Smooth muscle cell of the pulmonary artery (primary cell): ENCODE measurements at places on chromosomes 5 and 9. TPM values are rescaled to one million over a fixed set of nuclear protein-coding genes. Genes with fewer than 3 reads are reported as not detected.

Gene BHMT2
- 3.1 and 6.4 TPM in 2 replicates for total RNA-seq

Gene TLE1
- 31.7 and 34.3 TPM in 2 replicates for total RNA-seq

Gene CCDC187
- total RNA-seq: under 0.01 and 0.07 TPM in 2 replicates

Gene TRIM7
- total RNA-seq: 1.2 and 3.2 TPM in 2 replicates

Gene SPATA31A5
- total RNA-seq: not detected in 2 replicates

Gene SH3PXD2B
- 27.9 and 31.4 TPM in 2 replicates for total RNA-seq

Gene MED22
- total RNA-seq: 18.7 and 25.5 TPM in 2 replicates

Gene TAF9
- total RNA-seq: 54.2 and 64.8 TPM in 2 replicates

Gene RUSC2
- 31.5 and 40.1 TPM in 2 replicates for total RNA-seq

Gene SGCD
- 2.5 and 9.8 TPM in 2 replicates for total RNA-seq

Gene HRCT1
- 0.39 and 0.59 TPM in 2 replicates for total RNA-seq

Gene GABRA1
- total RNA-seq: 0.17 TPM in 1 of 2 replicates, not detected in the other

Gene PDE6A
- total RNA-seq: not detected in 2 replicates

Gene ASS1
- total RNA-seq: 86.8 and 138 TPM in 2 replicates

Gene EIF4E1B
- total RNA-seq: not detected in 2 replicates

Gene LCN12
- total RNA-seq: 0.20 TPM in 1 of 2 replicates, not detected in the other

Gene C9orf153
- total RNA-seq: 0.98 and 0.99 TPM in 2 replicates

Gene LCN1
- total RNA-seq: 0.20 and 0.43 TPM in 2 replicates

Gene PHYHD1
- total RNA-seq: 4.9 and 9.3 TPM in 2 replicates

Gene ENTPD2
- total RNA-seq: not detected in 2 replicates

Gene CARD19
- total RNA-seq: 47.2 and 55.4 TPM in 2 replicates

Gene GKAP1
- total RNA-seq: 0.50 and 0.52 TPM in 2 replicates

Gene FRRS1L
- total RNA-seq: 0.07 and 0.10 TPM in 2 replicates

Gene SLC36A3
- total RNA-seq: not detected in 2 replicates

Gene FOCAD
- total RNA-seq: 80.5 and 88.1 TPM in 2 replicates

Gene NMUR2
- not detected in 2 replicates for total RNA-seq

Gene FAM221B
- total RNA-seq: not detected in 2 replicates

Gene PCDHB5
- total RNA-seq: 0.36 and 2.2 TPM in 2 replicates

Gene SPINK5
- not detected in 2 replicates for total RNA-seq

Gene CDH12
- not detected in 2 replicates for total RNA-seq

Gene TNFSF8
- total RNA-seq: not detected in 2 replicates

Gene PCDHB15
- total RNA-seq: 0.59 and 0.91 TPM in 2 replicates

Gene REXO4
- 14.6 and 17.3 TPM in 2 replicates for total RNA-seq

Gene PCDHB14
- total RNA-seq: 1.6 and 2.1 TPM in 2 replicates

Gene TICAM2
- total RNA-seq: 4.3 and 4.8 TPM in 2 replicates

Gene PRDM9
- total RNA-seq: not detected in 2 replicates

Gene HARS1
- total RNA-seq: 50.6 and 62.6 TPM in 2 replicates

Gene C5orf58
- not detected in 2 replicates for total RNA-seq

Gene FAT2
- 0.07 and 0.26 TPM in 2 replicates for total RNA-seq

Gene MLANA
- not detected in 2 replicates for total RNA-seq

Gene DMRT3
- not detected in 2 replicates for total RNA-seq

Gene SPAG8
- 0.91 and 1.3 TPM in 2 replicates for total RNA-seq

Gene FGF10
- 0.10 and 2.2 TPM in 2 replicates for total RNA-seq

Gene MRPS27
- total RNA-seq: 68.4 TPM in 2 replicates
